ENCODE measurements at places on chromosomes 12 and 14.

DNA sequence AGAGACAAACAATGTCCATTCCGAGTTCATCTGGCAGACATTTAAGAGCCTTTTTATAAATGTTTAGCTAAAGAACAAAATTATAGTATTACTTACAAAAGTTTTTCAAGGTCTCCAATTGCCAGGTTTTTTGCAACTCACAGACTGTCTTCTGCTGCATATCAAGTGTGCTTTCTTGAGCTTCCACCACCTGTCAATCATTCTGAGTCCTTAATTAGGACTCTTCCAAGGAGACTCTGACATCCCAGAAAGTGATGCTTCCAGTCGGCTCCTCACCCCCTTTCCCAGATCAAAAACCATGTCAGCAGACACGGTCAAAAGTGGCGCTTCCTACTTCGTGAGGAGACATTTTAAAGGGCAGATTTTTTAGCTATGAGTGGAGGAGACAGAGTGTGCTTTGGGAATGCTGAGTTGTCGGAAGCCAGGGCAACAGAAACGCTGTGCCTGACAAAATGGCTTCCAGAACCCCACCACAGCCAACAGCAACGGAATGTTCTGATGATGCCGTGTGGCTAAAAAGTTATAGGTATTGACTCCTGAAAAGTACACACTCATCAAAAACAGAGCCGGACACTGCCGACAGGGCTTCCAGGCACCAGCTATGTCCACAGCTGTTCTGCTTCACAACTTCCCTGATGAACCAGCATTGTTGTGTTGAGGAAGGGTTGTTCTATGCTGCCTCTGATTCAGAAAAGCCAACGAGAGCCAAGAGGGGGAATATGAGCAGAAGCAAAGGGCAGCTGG, 116.1 kb upstream of the SLC35F4 start:
- no peak for DNase-seq

DNA sequence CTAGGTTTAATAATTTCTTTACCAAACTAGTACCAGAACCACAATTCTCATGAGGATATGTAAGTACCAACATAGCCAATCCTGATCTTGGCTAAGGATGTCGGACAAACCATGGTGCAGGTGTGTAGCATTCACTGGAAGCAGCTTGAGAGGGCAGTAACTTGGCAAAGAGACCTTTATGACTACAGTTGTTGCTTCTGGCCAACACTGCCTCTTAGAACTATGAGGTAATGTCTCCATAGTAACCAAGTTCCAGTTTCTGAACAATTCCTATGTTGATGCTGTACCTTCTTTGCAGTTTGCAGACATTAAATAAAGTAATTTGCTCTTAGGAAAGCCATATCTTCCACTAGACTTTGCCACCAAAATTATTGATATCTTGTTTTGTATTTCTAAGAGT, at the start of gene LMNTD1:
LMNTD1 (minus strand) TSS at position 186 of the 400 bp plus-strand sequence. CDS start 324 bp downstream, outside the sequence.
- peak; percentile 8 for DNase-seq

DNA sequence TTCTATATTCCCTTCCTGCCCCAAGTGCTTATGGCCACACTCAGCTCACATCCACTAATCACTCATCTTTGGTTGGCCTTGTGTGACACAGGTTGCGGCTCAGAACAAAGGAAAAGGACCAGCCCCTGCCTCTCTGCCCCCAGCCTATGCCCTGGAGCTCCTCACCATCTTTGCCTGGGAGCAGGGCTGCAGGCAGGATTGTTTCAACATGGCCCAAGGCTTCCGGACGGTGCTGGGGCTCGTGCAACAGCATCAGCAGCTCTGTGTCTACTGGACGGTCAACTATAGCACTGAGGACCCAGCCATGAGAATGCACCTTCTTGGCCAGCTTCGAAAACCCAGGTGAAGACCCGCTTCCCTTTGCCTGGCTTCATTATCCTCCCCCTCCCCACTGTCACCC, 15.8 kb upstream of the OAS2 start:
- no peak for DNase-seq

- no peak for DNase-seq
Observed at GRCh38 chr14:99654235-99654985, 9.5 kb downstream of the HHIPL1 start.

DNA sequence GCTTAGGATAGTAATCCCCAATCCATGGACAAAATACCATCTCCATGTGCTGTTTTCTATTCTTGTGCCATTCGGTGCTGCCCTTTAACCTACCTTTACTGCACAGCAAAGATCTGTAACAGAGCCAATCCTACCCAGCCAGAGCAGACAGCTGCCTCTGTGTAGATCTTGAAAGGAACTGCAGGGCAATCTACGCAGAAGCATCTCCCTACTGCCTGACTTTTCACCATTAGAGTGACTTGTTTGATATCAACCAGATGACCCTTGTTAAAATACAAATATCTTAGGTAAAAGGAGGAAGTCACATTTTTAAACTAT, 33.9 kb upstream of the PPM1A start:
- no peak for DNase-seq

DNA sequence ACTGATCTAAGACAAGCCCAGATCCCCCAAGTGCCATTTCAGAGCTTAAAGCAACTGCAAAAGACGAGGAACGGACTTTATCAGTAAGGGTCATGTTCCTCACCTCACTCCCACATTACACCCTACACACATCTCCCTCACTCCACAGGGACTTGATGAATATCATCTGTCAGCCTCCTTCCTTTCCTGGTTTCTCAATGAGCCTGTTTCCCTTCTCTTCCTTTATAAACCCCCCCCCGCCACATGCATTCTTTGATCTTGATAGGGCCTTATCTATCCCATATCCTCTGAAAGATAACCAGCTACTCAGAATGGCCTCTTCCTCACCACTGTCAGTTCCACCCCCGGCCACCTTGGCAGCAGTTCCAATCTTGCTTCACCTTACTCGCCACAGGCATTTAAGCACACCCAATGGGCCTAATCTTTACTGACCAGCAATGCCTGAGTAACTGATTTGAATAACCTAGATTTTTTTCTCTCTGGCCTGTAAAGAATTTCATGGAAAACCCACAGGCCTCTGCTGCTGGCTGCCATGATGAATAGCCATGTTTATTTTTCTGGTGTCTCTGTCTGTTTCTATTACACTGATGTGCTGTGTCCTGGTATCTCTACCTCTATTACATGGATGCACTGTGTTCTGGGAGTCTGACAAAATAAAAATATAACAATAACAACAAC, 138.7 kb downstream of the PHLDA1 start:
- peak; percentile 53 for DNase-seq

DNA sequence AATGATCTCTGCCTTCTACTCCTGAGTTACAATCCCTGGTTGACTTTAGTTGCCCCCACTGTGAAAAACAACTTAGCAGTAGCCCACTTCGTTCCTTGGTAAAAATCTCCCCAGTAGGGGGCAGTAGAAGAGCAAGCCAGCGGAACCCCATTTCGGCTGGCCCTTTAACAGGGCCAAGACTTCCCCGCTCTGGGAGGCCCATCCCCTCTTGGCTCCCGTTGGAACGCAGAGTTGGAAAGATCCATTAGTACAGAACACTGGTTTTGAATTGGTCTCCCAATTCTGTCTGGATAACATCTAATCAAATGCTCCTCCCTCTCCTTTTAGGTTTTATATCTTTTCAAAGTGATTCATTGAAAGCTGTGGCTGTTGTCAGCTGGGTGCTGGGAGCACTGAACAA, 1133.3 kb downstream of the BCL11B start:
- DNase-seq, result peak; percentile 60

- DNase-seq, result peak; percentile 64
Observed at GRCh38 chr12:1634590-1635191, 5.7 kb downstream of the WNT5B start.

DNA sequence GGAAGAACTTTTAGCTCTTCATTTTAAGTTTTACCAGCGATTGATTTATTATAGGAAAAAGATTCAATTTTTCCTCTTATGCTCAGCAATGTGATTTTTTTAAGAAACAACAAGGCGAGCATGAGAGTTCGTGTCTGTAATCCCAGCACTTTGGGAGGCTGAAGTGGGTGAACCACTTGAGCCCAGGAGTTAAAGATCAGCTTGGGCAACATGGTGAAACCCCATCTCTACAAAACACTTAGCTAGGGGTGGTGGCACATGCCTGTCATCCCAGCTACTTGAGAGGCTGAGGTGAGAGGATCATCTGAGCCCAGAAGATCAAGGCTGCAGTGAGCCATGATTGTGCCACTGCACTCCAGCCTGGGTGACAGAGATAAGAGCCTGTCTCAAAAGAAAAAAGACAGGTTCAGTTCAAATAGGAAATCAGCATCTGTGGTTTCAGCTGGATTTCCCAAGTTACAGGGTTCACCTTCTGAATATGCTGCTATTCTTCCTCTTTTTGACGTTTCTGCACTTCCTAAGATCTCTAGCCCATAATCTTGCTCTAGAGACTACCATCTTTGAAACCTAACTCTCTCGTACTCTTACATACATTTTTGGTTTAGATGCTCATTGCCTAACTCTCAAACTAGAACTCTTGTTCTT, 274.7 kb downstream of the SEC23A start:
- DNase-seq, result peak; percentile 19

GRCh38 chr12:104496336-104496735, 39.6 kb downstream of the CHST11 start:
- no peak for DNase-seq

DNA sequence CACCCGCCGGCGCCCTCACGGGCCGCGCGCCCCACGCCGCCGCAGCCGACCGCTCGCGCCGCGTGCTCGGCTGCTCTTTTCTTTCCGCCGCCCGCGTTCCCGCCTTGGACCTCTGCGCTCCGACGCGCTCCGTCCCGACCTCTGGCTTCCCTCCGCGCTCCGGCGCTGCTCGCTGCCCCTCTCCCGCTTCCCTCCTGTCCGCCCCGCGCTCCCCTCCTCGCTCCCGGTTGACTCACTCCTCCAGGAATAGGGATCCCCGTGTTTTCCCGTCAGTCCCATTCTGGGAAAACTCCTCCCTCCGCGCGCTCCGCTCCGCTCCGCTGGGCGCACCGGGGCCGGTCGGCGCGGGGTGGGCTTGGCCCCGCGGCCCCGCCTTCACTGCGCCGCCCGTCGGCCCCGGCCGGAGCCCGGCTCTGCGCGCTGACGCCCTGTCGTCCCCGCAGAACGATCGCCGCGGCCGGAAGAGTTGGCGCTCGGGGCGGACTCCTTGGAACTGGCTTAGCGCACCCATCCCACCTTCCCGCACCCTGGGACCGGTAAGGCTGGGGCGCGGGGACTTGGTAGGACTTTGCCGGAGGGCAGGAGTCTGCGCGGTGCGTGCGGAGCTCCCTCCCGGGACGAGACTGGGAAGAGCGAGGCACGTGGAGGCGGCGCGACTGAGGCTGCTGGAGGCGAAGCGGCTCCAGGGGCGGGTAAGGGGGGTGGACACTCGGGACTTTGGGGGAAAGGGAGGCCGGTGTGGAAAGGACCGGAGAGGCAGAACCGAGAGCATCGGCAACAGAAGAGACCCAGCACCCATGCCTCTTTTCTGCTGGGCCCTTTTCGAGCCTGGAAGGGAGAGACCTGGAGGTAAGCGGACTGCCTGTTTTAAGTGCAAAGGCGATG, 550 bp downstream of the TEAD4 start:
- no peak for DNase-seq

GRCh38 chr12:6960593-6961277, 9.6 kb downstream of the PTPN6 start:
- DNase-seq, result no peak

GRCh38 chr12:113425960-113426453, 3.8 kb downstream of the SDSL start:
- peak; percentile 32 for DNase-seq

- no peak for DNase-seq
Observed at GRCh38 chr14:70802379-70802778, 6.9 kb downstream of the MAP3K9 start.

- DNase-seq, result no peak
Observed at GRCh38 chr12:131509701-131510100, 201.2 kb upstream of the SFSWAP start.

GRCh38 chr12:104220931-104221330, 5.4 kb downstream of the TXNRD1 start:
- no peak for DNase-seq

DNA sequence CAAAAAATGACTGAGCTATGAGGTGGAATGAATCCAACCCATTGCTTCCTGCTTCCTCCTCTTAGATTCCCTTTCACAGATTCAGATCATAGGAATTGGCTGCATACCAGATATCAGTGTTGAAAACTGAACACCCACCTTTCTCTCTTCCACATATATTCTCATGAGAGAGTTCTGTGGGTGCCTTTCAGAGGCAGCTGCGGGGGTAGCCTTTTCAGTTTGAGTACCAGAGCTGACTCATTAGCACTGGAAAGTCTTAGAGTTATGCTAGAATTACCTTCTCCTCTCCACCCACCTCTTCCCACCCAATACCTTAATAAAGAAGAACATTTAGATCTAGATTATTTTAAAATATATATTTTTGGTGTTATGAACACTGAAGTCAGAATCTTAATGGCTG, 495.4 kb upstream of the SEL1L start:
- no peak for DNase-seq
